ENCODE measurements at places on chromosomes 16 and 17.

GRCh38 chr16:11257131-11257938 lies 1.3 kb upstream of the SOCS1 start:
- peak; percentile 45 for DNase-seq

DNA sequence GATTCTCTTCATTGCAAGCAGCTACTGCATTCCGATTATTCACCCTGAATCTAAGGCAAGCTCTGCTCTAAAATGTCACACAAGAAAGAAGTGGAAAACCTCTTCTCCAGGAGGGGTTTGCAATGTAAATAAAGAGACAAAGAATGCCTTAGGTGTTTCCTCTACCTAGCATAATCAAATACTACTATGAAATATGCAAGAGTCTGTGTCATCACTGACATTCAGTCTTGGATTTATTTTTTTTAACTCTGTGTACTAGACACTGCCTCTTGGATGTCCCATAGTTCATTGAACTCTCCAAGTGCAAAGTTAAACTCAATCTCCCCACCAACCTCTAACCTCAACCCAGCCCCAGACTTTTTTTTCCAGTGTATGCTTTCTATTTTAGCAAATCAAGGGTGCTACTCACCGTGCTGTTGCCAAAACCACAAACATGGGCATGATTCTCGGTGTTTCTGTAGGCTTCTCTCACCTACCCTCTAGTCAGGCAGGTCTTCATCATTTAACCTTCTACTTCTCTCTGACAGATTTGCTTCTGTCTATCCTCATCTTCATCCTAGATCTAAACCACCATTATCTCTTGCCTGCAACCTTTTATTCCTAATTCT lies 329.1 kb downstream of the CDH13 start:
- no peak for DNase-seq

- no peak for DNase-seq
Observed at GRCh38 chr16:86150641-86151238, 251.8 kb downstream of the IRF8 start.

- no peak for DNase-seq
Observed at GRCh38 chr17:1374431-1375177, 25.4 kb downstream of the YWHAE start.

- no peak for DNase-seq
Observed at GRCh38 chr17:68628576-68628957, 27.4 kb upstream of the FAM20A start.

DNA sequence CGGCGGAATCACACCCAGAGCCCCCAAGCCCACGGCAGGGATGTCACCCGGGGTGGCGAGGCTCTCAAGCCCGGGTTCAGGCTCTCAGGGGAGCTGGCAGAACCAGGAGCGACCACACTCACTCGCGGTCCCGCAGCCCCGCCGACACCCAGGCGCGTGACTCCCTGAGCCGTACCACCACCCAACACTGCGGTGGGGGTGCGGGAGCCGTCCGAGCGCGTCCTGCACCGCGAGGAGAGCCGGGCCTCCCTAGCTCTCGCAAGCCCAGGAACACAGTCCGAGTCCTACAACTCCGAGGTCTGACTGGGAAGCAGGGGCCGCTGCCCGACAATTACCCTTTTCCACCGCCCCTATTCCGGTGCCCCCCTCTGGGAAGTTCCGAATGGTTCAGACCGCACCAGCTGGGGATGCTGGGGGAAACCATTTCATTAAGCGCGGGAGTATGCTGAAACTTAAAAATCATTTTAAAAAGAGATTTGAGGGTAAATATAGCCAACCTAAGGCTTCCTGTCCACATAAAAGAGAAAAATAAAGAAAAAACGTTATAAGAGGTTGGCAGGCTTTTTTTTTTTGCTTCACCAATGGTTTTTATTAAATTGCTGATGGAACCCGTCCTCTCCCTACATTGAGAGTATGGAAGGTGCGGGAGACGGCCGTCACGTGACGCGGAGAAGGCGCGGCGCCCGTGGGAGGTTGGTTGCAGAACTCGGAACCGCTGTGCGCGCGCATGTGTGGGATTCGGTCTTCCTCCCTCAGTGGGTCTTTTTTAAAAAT lies at the start of gene FLCN:
Gene FLCN, minus strand, starts transcription at position 143 of the 774 bp plus-strand sequence. CDS start 9,031 bp downstream, outside the sequence.
- peak; percentile 94 for DNase-seq

DNA sequence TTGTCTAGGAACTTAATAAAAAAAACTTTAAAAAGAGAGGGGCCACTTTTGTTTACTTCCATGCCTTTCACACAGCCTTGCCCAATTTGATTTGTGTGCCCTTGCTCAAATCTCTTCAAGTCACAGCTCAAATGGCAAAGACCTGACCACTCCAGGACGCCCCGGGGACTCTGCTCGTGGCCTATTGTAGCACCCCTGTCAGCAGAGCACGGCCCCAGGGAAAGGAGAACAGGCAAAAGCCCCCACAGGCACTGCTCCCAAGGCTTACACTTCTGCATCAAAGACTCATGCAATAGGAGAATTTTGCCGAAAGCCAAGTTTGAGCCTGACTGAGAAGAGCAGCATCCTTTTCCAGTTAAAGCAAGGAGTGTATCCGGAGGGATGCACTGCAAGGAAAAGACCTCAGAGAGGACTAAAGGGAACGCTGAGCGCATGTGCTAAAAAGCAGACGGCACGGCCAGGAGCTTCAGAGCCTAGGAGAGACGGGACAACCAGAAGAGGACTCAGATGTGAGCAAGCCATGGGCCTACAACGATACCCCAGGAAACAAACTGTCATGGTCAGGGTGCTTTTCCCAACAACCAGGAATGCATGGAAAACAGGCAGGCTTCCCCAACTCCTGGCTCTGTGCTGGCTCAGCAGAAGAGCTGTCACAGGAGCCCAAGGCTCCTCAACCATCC lies 8.2 kb downstream of the CREBBP start:
- no peak for DNase-seq

DNA sequence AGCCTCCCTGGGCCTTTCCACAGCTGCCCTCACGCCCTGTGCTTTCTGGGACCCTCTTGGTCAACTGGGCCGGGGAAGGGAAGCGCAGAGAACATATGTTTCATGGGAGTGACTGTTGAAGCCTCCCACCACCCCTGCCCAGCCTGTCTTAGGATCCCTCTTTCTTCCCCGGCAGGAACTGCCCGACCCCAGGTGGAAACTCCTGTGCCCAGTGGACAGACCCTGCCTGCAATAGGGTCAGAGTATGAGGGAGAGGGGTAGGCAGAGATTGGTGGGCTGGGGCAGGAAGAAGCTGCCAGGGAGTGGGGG lies 10.5 kb downstream of the HEXIM2 start:
- DNase-seq: no peak

DNA sequence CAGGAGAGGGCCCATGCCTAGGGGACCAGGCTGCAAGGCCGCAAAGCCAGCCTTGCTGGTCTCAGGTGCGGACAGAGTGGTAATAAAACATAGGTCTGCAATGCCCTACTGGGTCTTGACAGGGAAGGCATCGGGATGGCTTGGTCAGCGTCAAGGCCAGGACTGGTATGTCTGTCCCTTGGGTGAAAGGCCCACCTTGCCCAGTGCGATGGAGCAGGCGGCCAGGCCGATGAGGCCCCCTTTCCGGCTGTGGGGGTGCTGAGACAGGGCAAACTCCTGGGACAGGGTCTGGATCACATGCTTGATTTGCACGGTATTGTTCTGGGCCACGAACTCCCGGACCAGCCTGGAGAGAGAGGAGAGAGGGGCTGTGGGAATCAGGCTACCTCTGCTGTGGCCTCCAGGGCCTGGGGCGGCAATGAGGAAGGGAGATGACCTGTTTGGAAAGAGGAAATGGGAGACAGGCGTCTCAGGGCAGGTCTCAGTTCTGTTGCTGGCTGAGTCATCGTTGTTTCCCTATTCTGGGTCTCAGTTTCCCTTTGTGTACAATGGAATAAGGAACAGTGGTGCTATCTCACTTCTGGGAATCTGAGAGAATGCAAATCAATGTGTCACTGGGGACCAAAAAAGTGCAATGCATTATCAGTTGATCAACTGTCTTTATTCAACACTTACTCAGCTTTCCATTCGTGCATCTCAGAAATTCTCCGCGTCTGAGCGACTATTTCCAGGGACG lies 14.8 kb downstream of the VAC14 start:
- DNase-seq: no peak

GRCh38 chr16:4684058-4684715 lies 9.2 kb upstream of the NUDT16L1 start:
- DNase-seq: no peak

- DNase-seq: peak; percentile 26
Observed at GRCh38 chr16:1543085-1543896, 9.8 kb downstream of the TMEM204 start.

DNA sequence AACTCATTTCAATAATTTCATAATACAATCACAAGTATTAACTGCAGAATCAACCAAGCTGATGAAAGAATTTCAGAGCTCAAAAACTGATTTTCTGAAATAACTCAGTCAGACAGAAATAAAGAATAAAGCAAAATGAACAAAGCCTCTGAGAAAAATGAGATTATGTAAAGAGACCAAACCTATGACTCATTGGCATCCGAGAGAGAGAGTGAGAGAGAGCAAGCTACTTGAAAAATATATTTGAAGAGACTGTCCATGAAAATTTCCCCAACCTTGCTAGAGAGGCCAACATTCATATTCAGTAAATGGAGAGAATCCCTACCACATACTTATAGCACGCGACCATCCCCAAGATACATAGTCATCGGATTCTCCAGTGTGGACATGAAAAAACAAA lies 1376.4 kb downstream of the CDH11 start:
- no peak for DNase-seq

DNA sequence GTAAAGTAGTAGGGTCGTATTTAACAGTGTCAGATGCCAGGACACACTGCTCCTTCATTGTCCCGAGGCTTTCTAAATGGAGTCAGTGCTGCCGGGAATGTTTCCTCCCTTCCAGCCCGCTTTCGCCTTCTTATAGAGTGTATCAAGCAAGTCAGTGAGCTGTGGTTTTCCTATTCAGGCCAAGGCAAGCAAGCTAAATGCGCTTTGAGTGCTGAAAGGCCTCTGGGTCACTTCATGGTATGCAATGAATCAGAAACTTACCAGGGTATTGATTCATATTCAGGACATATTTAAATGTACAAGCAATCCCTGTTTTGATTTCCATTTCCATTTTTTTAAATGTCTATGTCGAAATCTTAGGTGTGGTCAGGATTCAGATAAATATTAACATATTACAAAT lies 327.9 kb upstream of the SOX9 start:
- DNase-seq: no peak

DNA sequence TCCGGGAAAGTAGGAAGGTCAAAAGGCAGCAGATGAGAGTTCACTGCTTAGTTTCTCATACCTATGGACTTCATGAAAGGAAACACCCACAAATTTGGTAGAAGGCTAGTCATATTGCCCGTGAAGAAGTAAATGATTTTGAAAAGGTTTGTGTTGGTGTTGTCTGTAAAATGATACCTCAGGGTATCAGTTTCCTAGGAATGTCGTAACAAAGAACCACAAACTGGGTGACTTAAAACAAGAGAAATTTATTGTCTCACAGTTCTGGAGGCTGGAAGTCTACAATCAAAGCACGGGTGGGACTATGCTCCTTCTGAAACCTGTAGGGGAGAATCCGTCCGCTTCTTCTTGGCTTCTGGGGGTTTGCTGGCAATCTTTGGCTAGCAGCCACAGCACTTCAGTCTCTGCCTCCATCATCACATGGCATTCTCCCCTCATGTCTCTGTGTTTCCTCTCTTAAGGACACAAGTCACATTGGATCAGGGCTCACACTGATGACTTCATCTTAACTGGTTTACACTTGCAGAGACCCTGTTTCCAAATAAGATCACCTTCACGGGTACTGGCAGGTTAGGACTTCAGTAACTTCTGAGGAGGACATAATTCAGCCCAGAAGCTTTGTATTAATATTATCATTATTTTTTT lies 2.0 kb upstream of the NAE1 start:
- no peak for DNase-seq

- DNase-seq: peak; percentile 94
Observed at GRCh38 chr17:66191593-66192377, at the start of gene CEP112. Gene CEP112, minus strand, starts transcription at chr17:66192133.

GRCh38 chr17:76147211-76148014 lies 6.4 kb upstream of the FOXJ1 start:
- no peak for DNase-seq

DNA sequence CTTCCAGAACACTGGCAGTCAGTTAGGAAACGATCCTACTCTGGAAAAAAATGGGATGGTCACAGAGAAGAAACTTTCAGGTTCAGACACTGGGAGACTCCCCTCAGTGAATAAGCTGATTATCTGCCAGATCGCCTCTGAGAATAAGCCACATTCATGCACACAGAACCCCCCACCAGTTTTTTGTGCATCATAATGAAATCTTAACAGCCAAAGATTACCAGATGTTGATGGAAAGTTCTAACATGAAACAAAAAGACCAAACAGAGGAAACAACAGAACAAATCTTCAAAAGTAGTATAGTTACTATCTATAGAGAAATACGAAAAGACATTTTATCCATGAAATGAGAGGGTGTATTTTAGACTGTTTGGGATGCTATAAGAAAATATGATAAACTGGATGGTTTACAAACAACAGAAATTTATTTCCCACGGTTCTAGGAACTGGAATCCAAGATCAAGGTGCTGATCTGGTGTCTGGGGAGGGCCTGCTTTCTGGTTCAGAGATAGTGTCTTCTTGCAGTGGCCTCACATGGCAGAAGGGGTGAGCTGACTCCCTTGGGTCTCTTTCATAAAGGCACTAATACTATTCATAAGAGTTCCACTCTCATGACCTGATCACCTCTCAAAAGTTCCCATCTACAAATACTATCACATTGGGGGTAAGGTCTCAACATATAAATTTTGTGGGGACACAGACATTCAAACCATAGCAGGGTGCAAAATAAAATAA lies 8.0 kb upstream of the AMZ2 start:
- DNase-seq: no peak

DNA sequence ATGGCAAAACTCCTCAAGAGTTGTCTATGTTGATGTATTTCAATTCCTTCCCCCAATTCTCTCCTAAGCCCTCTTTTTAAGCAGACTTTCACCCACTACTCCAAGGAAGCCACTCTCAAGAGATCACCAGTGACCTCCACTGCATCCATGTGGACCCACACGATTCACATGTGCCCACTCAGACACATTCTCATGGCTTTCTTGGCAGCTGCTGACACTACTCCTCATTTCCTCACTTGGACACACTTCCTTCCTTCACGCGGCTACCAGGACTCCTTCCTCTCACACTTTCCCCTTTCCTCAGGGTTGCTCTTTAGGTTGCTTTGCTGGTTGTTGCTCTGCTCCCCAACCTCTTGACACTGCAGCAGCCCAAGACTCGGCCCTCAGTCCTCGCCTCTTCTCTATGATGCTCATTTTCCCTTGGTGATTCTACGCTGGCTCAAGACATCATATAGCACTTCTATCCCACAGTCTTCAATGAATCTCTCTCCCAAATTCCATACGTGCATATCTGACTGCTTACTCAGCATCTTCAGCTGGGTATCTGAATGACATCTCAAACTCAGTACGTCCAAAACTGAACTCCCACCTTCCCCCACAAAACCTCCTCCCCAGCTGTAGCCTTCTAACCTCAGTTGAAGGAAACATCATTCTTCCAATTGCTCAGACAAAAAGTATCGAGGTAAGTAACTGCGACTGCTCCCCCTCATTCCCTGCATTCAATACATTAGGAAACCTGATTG lies 28.2 kb downstream of the HELZ start:
- no peak for DNase-seq

GRCh38 chr17:8758137-8758596 lies at the start of gene SPDYE4:
Gene SPDYE4, minus strand, starts transcription at chr17:8758546. Its CDS starts 164 bp downstream, at chr17:8758382.
- DNase-seq: no peak

- peak; percentile 32 for DNase-seq
Observed at GRCh38 chr17:30093463-30094147, 23.0 kb upstream of the NSRP1 start.

- no peak for DNase-seq
Observed at GRCh38 chr17:4483012-4483840, 15.5 kb upstream of the SPNS2 start.

GRCh38 chr16:29779474-29779873 lies 1.4 kb downstream of the ZG16 start:
- no peak for DNase-seq

- DNase-seq: no peak
Observed at GRCh38 chr16:78474762-78475161, 375.3 kb downstream of the WWOX start.
